ENCODE measurements at places on chromosomes 13 and 19.

- no peak for DNase-seq
Measured at GRCh38 chr19:17673937-17674799, 14.0 kb downstream of the UNC13A start.

DNA sequence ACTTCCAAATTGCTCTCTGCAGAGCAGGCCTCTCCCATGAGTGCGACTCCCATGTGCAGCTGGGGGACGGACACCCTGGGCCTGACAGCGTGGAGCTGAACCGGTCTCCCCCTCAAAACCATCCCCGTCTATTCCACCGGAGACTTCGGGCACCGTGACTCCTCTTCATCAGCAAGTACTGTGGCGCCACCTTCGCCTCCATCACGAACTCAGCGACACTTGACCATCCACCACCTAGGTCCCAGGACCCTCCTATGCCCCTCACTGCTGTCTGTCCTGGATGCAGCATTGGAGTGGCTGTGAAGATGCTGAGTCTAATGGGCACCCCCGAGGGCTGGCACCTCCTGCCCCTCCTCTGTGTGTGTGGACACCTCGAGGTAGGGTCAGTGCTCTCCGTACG, 20.6 kb downstream of the CILP2 start:
- no peak for DNase-seq

GRCh38 chr19:14519860-14520407, 1.7 kb upstream of the DNAJB1 start:
- DNase-seq, result peak; percentile 75

DNA sequence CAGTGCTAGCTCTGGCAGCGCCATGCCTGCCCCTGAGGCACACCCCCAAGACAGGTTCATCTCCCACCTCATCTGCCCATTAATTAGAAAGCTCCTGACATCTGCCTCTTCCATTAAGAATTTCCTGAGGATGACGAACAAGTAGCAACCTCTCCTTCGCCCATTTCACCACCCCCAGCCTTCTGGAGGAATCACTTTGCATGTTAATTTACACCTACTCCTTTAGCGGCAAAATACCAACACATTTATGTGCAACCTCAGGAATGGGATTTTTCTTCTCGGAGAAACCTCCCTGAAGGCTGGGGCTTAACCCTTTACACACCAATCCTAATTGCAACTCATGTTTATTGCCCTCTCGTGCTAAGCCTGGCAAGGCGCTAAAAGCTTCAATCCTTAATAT, 13.8 kb downstream of the SLC7A1 start:
- DNase-seq, result no peak

DNA sequence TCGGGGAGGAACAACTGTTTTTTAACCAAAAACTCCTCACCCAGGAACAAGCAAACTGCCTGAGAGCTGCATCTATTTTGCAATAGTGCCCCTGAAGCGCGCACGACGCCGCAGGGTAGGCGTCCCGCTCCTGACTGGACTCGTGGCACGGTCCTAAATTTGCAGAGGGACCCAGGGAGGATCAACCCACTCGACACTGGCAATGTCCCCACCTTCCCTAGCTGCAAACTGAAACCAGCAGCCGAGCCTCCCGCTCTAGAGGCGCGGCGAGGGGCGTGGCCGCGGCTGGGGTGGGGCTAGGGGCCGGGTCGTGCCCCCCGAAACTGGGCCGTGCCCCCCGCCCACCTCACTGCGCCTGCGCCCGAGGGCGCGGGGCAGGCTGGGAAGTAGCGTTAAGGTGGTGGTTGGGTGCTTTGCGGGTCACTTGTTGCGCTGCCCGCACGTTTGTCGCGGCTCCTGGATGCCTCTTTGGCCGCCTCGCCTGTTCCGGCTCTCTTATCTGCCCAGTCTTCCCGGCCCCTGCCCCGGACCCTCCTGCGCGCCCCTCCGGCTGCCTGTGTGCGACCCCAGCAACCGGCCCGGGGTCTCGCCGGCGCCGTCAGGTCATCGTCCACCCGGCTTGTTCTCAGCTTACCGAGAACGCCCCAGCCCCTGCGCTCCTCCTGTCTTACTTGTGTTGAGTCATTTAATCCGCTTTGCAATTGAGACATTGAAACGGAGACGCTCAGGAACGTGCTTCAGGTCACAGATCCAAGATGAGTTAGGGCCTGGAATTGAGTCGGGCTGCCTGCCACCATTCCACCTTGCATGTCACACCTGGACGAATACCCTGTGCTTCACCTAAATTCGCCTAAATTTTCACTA, 37.9 kb upstream of the LSM14A start:
- DNase-seq, result peak; percentile 71

DNA sequence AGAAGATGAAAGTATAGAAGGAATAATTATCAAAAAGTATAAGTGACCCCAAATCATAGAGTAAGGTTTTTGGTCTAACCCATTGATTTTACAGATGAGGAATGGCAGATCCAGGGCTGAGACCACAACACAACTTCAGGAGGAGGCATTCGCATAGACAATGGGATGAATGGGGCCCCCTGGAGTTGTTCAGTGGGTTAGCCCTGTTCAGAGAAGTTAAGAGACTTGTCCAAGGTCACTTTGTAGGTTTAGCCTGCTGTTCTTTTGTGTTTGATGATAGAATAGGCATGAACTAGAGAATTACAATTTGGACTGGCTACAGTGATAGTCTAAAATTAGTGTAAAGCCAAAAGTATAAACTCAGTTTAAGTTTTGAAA, 233.9 kb downstream of the KCNRG start:
- no peak for DNase-seq

- DNase-seq, result peak; percentile 89
Measured at GRCh38 chr19:31349160-31349881, at the start of gene TSHZ3. TSS of gene TSHZ3 (minus strand) at chr19:31349436. CDS start at chr19:31349219, 217 bp downstream.

- DNase-seq, result peak; percentile 47
Measured at GRCh38 chr13:113547238-113547971, 37.1 kb upstream of the TFDP1 start.

GRCh38 chr13:99677116-99677951, 176.1 kb downstream of the TM9SF2 start:
- DNase-seq, result no peak

GRCh38 chr19:2332341-2333026, 4.0 kb downstream of the SPPL2B start:
- DNase-seq, result peak; percentile 54

- DNase-seq, result no peak
Measured at GRCh38 chr13:100506154-100506553, 82.4 kb downstream of the GGACT start.

DNA sequence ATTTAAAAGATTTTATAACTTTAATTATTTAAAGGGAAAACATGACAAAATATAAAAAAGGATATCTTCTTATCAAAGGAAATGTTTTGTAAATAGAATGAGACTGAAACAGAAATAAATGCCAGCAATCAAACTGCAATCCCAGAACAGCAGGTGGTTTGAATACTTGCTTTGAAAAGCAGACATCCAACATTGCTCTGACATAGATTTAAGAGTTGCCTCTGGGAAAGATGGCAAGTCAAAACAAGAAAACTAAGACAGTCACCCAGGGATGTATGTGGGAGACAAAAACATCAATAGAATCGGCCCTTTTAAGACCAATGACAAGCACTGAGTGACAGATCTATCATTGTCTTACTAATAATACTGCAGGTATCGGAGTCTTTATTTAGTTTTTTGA, 789.7 kb upstream of the GPC6 start:
- no peak for DNase-seq

GRCh38 chr19:39502640-39503417, 4.1 kb downstream of the DLL3 start:
- DNase-seq, result peak; percentile 73

DNA sequence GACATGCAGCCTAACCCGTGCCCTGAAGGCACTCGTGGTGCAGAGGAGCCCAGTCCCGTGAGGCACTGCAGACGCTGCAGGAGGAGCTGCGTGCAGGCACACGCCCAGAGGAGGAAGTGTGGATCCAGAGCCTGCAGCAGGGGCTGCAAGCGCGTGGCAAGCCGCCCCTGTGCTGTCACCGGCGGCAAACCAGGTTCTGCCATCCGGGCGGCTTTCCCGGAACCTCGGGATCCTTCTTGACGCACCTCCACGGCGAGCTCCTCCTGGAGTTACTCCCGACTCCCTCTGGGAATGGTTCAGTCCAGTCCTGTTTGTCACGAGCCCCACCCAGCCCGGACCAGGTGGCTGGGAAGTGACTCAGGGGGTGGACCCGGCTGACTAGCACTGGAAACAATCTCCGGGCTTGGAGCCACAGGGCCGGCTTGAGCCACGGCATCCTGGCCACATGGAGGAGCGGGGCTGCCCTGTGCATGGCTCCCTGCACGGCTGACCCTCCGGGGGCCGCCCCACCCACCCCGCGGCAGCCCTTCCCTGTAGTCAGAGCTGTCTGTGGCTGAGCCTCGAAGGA, 10.2 kb downstream of the DPP9 start:
- peak; percentile 95 for DNase-seq

DNA sequence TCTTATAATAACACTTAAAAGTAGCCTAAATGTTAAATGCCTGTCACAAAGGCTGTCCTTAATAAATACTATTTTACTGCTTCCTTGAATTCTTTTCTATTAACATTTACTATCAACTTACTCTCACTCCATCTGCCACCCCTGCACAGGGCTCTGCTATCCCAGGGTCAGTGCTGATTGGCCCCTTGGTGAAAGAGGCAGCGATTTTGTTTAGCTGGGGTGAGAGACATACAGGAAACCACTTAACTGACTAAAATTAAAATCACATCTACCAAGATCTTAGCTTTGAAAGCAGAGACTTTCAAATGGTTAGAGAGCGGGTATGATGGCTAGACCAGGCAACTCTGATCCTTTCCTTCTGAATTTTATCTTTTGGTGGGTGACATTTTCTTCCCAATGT, 149.9 kb upstream of the HTR2A start:
- DNase-seq, result no peak

DNA sequence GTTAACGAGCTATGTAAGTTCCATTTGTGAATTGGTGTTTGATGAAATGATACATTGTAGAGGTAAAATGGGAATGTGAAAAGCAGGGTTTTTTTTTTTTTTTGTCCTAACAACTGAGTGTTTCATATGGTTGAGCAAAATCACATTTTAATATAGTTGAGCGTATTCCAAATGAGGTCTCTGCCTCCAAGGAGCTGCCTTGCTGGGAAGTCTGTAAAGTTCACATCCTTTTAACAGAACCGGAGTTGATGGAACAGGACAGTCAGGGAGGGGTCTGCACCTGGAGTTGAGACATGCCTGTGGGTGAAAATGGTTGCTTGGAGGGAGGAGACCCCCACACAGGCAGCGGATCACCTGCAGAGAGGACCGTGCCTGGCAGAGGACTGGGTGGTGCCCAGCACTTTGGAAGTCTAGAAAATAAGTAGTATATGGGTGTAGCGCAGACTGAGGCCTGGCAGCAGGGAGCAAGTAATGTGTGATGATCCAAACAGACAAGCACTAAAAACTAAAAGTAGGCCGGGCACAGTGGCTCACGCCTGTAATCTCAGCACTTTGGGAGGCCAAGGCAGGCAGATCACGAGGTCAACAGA, 75.2 kb upstream of the UBAC2 start:
- DNase-seq, result no peak

DNA sequence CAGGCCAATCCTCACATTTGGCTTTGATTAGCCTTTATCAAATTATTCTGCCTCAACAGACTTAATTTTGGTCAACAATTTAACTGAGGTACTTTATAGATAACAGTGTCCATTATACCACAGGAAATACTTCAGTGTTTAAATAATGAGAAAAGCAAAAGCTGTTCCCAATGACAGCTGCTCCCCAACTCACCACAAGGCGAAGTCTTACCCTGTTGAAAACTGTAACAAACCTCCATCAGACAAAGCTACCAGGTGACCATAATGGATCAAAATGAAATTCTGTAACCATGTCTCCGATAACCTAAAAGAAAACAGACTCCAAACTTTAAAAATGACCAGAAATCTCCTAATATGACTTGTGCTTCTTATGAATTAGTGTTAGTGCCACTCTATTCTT, 50.3 kb downstream of the ZNF44 start:
- DNase-seq, result no peak

DNA sequence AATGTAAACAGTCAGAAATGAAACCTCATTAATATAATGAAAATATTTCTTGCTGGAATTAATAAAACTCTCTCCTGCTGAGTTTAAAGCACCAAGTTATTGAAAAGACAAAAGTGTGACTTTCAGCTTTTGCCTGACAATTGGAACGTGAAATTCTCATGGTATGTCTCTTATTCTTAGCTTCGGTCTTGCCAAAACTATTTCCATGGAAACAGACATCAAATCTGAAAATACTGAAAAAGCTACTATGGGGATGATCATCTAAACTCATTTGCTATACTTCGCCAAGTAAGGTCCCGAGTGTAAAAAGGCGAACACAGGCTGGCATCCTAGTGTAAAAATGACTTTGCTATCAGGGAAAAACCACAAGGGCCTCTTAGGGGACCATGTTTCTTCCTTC, 22.8 kb downstream of the HTR2A start:
- DNase-seq, result no peak

DNA sequence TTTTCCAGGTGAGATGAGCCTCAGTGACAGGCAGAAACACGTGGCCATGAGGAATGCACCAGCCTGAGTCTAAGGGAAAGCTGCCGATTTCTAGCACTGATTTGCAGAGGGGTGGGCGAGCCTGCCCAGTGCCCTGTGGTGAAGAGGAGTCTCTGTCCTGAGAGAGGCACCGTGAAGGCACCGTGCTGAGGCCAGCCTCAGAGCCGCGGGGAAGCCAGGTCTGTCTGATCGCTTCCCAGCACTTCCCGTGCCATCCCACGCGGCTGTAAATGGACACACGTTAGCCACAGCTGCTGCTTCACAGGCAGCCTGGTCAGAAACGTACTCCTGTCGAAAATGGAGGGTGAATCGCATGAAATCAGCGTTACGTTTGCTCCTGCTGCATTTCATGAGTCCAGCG, 79.8 kb downstream of the ATP11A start:
- DNase-seq, result no peak

GRCh38 chr13:97109256-97109655, 112.9 kb upstream of the MBNL2 start:
- DNase-seq, result no peak

- DNase-seq, result peak; percentile 98
Measured at GRCh38 chr13:24032252-24032651, 128.3 kb upstream of the SPATA13 start.

DNA sequence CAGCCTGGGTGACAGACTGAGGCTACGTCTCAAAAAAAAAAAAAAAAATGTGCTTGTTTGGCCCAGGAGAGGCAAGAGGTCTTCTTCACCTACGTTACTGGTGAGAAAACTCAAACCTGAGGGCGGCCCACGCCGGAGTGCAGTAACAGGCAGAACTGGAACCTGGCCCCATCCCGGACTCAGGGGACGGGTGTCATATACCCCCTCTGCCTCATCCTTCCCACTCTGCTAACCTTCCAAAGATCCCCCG, 414 bp upstream of the ADAT3 start:
- no peak for DNase-seq
